Stimulated activated CD4-positive, alpha-beta T cell treated with anti-CD3 and anti-CD28 coated beads, Interleukin-1b, Interleukin-23, amount 100 ng/mL, for 1 hour (primary cell): ENCODE measurements at places on chromosomes 6 and 20.

DNA sequence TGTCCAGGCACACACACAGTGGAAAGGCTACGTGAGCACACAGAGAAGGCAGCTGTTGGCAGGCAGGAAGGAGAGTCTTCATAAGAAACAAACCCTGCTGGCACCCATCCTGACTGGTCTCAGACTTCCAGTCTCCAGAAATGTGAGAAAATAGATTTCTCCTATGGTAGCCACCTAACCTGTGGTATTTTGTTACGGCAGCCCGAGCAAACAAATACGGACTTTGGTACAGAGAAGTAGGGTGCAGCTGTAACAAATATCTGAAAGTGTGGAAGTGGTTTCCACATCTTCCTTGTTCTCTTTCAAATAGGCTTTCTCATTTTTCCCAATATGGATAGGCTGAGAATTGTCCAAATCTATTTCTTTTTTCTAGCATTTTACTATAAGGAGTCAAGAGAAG, 94.6 kb downstream of the ADGB start:
- no peak for DNase-seq

DNA sequence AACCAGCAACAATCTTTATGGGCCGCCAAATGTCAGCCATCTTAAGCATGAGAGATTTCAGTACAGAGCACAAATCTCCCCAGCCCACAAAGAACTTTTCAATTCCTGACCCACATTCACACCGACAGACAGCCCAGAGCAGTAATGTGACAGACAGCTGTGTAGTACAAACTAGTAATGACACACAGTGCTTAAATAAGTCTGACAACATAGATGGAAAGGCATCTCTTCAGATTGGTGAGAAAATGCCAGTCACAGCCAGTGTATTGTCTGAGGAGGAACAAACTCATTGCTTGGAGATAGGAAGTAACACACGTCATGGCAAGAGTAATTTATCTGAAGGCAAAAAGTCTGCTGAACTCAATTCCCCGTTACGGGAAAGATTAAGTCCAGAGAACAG, 36.0 kb downstream of the KIZ start:
- no peak for DNase-seq

GRCh38 chr6:151242420-151242861, 2.7 kb downstream of the AKAP12 start:
- no peak for DNase-seq

DNA sequence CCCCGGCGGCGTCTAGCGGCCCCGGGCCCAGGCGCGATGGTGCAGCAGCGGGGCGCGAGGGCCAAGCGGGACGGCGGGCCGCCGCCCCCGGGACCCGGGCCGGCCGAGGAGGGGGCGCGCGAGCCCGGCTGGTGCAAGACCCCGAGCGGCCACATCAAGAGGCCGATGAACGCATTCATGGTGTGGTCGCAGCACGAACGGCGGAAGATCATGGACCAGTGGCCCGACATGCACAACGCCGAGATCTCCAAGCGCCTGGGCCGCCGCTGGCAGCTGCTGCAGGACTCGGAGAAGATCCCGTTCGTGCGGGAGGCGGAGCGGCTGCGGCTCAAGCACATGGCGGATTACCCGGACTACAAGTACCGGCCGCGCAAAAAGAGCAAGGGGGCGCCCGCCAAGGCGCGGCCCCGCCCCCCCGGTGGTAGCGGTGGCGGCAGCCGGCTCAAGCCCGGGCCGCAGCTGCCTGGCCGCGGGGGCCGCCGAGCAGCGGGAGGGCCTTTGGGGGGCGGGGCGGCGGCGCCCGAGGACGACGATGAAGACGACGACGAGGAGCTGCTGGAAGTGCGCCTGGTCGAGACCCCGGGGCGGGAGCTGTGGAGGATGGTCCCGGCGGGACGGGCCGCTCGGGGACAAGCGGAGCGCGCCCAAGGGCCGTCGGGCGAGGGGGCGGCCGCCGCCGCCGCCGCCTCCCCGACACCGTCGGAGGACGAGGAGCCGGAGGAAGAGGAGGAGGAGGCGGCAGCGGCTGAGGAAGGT, 715 bp downstream of the SOX12 start:
- no peak for DNase-seq

DNA sequence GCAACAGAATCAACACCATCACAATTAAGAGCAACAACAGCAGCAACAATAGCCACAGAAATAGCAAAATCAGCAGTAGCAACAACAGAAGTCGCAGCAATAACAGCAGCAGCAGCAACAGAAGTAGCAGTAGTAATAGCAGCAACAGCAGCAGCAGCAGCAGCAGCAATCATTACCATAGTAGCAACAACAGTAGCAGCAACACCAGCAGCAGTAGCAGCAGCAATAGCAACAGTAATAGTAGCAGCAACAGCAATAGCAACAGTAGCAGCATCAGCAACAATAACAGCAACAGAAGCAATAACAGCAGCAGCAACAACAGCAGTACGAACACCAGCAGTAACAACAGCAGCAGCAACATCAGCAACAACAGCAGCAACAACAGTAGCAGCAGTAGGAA, 39.8 kb downstream of the SLC22A2 start:
- DNase-seq = no peak

GRCh38 chr6:168016721-168017525, 19.5 kb downstream of the KIF25 start:
- DNase-seq = no peak

DNA sequence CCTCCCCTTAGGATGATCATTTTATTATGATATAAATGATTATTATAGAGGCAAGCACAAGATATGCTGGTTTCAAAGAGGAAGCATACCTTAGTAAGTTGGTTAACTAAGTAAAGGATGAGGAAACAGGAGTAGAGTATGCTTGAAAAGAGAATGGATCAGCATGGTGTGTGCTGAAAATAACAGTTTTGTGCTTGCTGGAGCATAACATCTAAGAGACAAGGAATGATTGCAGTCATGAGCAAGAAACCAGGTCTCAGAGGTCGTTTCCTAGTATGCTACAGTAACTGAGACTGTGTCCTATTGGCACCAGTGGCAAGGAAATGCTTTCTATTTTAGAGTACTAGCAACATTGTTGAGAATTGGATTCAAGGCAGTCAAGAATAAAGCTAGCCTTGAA, 34.1 kb downstream of the CDC40 start:
- DNase-seq = no peak

GRCh38 chr6:128365520-128366160, 154.8 kb downstream of the PTPRK start:
- DNase-seq = no peak

- DNase-seq = no peak
Observed at GRCh38 chr20:1800180-1800579, 95.0 kb upstream of the SIRPA start.

DNA sequence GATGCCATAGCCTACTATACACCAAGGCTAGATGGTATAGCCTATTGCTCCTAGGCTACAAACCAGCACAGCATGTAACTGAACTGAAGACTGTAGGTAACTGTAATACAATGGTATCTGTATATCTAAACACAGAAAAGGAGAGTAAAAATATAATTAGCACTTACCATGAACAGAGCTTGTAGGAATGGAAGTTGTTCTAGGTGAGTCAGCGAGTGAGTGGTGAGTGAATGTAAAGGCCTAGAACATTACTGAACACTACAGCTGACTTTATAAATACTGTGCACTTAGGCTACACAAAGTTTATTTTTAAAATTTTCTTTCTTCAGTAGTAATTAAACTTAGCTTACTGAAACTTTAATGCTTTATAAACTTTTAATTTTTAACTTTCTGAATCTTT, 129.5 kb downstream of the BTBD9 start:
- DNase-seq = no peak

DNA sequence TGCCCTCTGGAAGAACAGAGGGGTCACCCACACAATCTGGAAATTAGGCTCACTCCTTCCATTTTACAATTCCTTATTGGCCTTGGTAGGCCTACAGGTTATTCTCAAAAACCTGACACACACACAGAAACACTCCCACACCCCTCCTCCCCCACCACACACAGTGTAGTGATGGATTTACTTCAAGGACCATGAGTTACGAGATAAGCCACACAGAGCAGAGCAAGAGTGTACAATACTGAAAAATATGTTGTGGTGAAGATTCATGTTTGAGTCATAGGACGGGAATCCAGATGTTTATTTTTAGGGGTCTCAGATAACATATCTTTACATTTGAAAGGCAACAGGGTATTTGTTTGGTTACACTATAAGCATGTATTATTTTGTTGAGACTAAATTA, 291.9 kb downstream of the PLCB1 start:
- no peak for DNase-seq

GRCh38 chr6:112370946-112371345, 23.8 kb downstream of the RFPL4B start:
- DNase-seq = no peak

DNA sequence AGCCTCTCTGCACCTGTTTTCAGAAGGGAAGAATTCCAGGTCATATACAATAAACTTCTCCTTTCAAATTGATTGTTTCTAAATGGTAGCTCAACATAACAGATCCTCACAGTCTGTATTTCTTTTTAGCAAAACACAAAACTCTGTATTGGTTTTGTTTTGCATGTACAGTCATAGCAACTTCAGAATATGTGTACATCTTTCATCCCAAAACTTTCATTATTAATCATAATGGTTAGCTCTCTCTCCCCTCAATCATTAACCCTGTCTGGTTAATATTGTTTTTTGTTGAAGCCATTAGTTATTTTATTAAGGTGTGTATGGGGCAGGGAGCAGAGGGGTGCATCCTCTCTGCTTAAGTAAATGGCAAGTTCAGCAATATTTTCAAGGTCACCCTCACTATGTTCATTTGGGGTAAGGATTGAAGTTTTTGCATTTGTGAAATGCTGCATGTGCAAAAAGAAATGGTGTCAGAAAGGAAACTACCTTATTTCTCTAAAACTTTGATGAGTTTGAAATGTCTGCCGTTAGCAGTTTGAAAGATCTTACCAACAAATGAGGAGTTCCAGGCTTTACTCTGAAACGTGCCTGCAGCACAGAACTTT, 136.8 kb upstream of the BTBD3 start:
- DNase-seq = no peak

DNA sequence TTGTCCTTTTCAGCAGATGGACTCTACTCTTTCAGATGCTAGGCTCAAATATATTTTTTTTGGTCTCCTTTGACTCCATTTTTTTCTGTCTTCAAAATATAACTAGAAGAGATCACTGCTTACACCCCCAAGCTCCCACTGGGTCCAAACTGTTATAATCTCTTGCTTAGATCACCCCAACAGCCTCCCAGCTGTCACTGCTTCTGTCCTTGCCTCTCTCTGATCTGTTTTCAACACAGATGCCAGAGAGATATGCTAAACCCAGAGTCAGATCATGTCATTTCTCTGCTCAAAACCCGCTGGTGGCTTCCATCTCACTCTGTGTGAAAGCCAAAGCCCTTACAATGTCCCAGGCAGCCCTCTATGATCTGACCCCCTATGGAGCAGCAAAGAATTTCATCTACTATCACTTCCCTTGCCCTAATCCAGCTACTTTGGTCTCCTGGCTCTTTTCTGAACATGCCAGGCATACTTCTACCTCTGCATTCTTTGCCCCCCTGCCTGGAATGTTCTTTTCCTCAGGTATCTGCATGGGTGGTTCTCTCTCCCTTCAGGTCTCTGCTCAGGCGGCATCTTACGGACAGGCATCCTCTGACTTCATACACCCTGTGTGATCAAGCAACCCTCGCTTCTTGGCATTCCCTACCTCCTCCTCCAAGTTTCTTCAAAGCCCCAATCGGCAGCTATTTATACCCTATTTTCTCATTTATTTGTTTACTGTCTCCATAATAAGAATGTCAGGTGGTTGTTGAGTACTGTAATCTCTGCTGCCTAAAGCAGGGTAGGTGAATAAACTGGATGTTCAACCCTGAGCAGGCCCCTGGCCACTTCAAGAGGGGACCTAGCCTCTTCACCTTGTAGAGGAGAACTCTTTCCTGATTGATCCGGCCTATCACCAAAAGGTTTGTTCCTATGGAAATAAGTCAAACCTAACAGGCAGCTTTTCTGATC, 43.6 kb upstream of the SLC4A11 start:
- DNase-seq = no peak

- no peak for DNase-seq
Observed at GRCh38 chr6:16389642-16390041, 151.3 kb downstream of the GMPR start.

DNA sequence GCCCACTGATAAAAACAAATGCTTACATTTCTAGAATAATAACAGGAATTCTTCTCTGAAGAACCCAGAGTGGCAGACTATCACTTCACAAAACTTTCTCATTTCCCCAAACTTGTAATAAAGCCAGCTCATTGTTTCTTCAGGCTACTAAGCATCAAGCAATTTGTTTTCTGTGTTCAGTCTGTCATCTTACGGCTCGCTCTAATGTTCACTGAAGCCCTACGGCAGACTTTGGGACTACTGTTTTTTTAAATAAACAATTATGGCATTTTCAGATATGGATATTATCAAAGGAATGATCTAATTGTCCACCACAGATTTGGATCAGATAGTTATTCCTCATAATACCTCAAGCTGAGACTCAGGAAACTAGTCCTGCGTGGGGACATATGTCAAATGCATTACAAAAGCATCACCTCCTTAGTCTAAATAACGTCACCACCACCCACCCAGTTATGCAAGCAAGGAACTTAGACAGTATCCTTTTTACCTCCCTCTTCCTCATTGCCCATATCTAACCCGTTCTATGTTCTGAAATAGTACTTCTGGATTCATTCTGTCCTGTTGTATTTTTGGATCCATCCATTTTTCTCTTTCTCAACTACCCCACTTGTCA, 415.1 kb downstream of the PLCB1 start:
- DNase-seq = no peak

- DNase-seq = no peak
Observed at GRCh38 chr6:155580904-155581303, 125.3 kb upstream of the NOX3 start.

DNA sequence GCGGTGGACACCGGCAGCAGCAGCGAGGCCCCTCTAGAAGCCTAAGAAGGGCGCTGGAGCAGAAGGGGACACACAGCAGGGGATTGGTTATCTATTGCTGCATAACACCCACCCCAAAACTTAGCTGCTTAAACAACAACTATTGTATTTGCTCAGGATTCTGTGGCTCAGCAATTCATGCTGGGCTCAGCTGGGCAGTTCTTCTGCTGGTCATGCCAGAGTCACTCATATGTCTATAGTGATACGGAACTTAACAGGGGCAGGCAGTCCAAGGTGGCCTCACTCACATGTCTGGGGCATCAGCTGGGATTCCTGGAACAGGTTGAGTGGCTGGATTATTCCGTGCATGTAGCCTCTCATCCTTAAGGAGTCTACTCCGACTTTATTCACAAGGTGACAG, 17.6 kb upstream of the PPP1R16B start:
- DNase-seq = no peak

- DNase-seq = no peak
Observed at GRCh38 chr6:116511424-116512110, at the start of gene CALHM5. TSS of gene CALHM5 (plus strand) at chr6:116511639. CDS start at chr6:116511697, 58 bp downstream.

DNA sequence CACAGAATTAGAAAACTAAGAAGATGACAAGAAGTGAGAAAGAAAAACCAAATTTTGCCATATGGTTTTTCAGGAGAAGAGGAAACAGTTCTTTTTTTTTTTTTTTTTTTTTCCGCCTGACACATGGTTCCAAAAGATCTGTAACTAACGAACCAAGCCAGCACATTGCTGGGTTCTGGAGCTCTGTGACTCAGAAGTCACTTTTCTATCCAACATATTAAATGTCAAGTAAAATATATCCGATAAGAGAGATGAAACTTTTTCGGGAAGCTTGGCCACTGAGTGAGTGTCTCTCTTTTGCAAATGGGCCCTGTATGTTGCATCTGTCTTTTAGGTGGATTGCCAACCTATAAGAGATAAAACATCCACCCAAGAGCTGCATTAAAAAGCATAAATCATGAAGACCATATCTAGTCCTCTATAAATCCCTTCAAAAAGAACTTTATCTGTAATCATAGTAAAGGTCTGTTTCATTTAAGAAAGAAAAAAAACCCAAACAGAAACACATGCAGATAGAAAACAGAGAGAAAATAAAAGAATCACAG, 4.6 kb downstream of the METTL24 start:
- DNase-seq = no peak

- no peak for DNase-seq
Observed at GRCh38 chr6:170221753-170222400, 69.0 kb downstream of the DLL1 start.
